WTC11 (cell line): ENCODE measurements at places on chromosomes 4 and X. TPM values are rescaled to one million over a fixed set of nuclear protein-coding genes. Genes with fewer than 3 reads are reported as not detected.

DNA sequence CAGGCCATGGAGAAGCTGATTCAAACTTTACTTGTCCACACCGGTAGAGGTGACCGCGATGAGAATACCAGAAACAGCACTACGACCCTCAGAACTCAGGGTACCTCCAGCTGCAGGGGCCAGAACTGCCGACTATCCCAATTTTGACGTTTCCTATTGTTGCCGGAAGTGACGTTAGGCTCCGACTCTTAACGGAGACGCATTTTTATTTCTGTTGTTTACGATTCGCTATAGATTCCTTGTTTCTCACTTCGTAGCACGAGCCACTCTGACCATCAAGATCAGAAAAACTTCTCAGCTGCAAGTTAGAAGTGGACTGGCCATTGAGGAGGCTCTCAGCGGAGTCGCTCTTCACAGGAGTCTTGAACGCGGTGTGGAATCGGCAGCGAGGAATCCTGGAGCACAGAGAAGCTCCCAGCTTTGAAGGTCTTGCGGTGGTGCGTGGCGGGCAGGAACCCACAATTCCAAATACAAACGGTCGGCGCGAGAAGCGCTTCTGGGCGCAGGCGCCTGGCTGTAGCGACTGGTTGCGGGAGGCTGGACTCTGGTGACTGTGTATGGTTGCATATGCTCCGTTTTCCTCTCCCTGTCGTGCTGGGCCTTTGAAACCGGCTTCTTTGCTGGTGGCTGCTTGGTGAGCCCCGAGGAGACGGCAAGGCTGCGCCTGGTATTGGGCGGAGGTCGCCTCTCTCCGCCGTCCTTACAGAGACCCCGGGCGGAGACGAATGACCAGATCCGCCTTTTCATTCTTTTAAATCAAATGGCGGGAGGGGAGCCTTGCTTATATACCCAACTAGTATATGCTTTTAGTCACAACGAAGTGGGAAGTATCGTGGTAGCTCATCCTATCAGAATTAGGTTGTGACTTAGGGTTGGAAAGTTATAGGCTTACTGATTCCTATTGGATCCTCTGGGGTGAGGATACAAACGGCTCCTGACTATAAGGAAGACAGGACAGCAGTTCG, at the start of the genes CEP44 and FBXO8:
Gene CEP44 (plus strand): TSS at position 405 of the 965 bp plus-strand sequence. CDS start 15,211 bp downstream, outside the sequence.
Gene FBXO8 (minus strand): TSS at position 161 of the 965 bp plus-strand sequence. CDS start 20,575 bp downstream, outside the sequence.
- DNase-seq: peak; percentile 64

GRCh38 chr4:185702147-185702663, 109.8 kb downstream of the SORBS2 start:
- DNase-seq: no peak

TCP11X1 gene
- total RNA-seq: 0.13 to 0.14 TPM in 2 of 3 replicates, not detected in the other

DNA sequence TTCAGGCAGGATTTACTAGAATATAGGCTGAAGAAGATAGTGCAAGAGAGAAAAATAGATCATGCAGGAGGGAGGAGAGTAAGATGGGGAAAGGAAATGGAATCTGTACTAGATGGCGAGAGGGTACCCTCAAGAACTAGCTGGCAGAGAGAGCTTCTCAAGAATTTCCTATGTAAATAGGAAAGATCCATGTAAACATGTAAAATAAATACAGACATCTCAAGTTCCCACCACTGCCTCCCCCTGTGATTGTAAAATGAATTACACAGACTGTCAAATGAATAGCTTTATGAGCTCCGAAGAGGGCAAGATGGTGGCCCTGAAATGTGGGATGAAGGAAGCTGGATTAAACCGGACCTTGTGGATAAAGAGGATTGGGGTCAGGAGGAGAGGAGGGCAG, 178.0 kb downstream of the PALLD start:
- DNase-seq: no peak

OPRPN gene
- total RNA-seq: not detected in 3 replicates

DNA sequence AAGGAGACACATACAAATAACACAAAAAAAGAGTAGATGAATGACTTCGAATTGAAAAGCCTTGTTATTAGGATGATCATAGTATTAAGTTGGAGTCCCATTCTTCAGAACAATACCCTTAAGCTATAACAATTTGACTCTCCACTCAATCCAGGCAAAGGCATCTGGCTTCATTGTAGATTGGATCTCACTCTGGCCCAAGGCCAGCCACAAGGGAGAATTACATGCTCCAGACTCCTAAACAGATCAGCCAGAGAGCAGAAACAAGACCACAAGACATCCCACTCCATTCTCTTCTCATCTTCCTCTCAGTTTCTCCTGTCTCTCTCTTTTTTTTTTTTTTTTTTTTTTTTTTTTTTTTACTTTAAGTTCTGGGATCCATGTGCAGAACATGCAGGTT, 213.9 kb downstream of the DHX15 start:
- no peak for DNase-seq

PAGE4 gene
- total RNA-seq: 0.82 to 1.5 TPM in 2 of 3 replicates, not detected in the other

FAT4 gene
- total RNA-seq: 6.6 to 10.5 TPM (median 6.8 TPM) in 3 replicates

DNA sequence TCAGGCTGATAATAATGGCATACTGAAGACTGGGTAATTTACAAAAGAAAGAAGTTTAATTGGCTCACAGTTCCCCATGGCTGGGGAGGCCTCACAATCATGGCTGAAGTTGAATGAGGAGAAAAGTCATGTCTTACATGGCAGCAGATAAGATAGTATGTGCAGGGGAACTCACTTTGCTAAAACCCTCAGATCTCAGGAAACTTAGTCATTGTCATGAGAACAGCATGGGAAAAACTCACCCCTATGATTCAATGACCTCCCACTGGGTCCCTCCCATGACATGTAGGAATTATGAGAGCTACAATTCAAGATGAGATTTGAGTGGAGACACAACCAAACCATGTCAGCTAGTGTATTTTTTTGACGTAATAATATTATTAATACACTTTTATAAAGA, 149.8 kb upstream of the BOD1L1 start:
- no peak for DNase-seq

DNA sequence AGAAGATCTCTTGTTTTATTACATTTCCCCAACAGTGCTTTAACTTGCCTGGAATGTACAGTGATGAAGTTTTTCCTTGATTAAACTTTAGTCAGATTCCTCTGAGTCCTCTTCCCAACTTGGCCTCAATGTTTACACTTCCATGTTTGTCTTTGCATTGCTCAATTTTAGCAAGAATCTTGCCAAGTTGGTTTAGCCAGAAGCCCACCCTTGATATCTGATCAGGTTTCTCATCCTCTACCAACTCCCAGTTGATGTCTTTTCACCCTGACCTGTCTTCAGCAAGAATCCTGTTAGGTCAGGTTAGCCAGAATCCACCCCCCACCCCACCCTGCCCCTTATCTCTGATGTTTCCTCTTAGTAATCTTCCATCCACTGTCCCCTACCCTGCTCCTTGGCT, 120.9 kb downstream of the MBNL3 start:
- DNase-seq: no peak

DNA sequence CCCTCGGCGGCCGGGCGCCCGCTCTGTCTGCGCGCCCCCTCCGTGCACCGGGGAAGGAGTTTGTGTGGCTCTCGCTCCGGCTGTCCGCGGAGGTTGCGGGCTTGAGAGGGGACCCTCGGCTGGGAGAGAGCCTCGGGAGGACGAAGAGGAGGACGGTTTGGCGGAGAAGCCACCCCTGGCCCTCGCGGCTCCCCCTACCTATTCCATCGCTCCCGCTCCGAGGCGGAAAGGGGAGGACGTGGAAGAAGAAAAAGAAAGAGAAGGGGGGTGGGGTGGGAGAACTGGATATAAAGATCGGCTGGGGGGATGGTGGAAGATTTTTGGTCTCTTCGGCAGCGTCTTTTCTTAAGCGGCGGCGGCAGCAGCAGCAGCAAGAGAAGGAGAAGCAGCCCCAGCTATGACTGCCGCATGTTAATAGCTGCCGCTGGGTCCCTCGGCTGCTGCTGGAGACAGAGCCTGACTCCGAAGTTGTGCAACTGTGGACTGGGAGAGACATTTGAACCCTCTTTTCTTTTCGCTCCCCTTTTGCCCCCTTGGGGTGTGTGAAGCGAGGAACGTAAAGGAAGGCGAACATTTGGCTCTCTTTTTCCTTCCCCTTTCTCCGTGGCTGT, 895 bp downstream of the ADGRL3 start:
- peak; percentile 36 for DNase-seq

- no peak for DNase-seq
Measured at GRCh38 chr4:56671373-56671772, 9.7 kb downstream of the HOPX start.

- DNase-seq: no peak
Measured at GRCh38 chrX:17154001-17154400, 207.5 kb downstream of the REPS2 start.

ZDHHC15 gene
- total RNA-seq: 1.5 to 2.0 TPM (median 1.9 TPM) in 3 replicates

GRCh38 chr4:82624819-82625218, 63.0 kb upstream of the TMEM150C start:
- no peak for DNase-seq

- no peak for DNase-seq
Measured at GRCh38 chrX:27039332-27039731, 423.8 kb downstream of the PPP4R3C start.

DNA sequence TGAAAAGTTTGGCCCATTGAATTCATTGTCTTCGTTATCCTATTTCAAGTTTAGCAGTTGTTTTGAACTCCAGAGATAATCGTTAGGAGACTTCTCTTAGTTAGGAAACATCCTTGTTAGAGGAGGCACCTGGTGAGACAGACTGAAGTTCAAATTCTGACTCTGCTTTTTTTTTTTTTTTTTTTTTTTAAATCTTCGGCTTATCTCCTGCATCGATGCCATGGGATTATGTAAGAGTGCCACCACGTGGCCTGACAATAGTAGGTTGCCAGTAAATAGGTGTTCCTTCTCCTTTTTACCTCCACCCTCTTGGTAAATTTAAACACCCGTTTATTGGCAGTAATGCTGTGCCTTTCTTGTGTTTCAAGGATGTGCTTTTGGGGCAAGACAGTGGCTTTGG, 149.3 kb downstream of the SOWAHB start:
- no peak for DNase-seq

DNA sequence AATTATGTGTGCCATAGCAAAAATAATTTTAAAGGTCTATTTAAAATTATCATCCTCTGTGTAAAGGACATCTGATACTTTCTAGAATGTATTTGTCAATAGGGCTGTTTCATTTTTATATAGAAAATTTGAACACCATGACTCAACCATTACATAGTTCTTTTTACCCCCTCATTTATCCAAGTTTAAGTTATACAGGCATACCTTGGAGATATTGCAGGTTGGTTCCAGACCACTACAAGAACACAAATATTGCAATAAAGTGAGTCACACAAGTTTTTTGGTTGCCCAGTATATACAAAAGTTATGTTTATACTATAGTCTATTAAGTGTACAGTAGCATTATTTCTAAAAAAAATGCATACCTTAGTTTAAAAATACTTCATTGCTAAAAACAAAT, 130.4 kb downstream of the MSL3 start:
- DNase-seq: no peak
